ENCODE measurements at places on chromosomes 5 and 9.

GRCh38 chr5:32572778-32573480 is 12.4 kb upstream of the SUB1 start:
- DNase-seq = no peak

GRCh38 chr5:169881702-169882303 is 98.5 kb downstream of the INSYN2B start:
- DNase-seq = peak; percentile 11

GRCh38 chr9:128684325-128685199 is 4.5 kb upstream of the SET start:
- DNase-seq = peak; percentile 76

DNA sequence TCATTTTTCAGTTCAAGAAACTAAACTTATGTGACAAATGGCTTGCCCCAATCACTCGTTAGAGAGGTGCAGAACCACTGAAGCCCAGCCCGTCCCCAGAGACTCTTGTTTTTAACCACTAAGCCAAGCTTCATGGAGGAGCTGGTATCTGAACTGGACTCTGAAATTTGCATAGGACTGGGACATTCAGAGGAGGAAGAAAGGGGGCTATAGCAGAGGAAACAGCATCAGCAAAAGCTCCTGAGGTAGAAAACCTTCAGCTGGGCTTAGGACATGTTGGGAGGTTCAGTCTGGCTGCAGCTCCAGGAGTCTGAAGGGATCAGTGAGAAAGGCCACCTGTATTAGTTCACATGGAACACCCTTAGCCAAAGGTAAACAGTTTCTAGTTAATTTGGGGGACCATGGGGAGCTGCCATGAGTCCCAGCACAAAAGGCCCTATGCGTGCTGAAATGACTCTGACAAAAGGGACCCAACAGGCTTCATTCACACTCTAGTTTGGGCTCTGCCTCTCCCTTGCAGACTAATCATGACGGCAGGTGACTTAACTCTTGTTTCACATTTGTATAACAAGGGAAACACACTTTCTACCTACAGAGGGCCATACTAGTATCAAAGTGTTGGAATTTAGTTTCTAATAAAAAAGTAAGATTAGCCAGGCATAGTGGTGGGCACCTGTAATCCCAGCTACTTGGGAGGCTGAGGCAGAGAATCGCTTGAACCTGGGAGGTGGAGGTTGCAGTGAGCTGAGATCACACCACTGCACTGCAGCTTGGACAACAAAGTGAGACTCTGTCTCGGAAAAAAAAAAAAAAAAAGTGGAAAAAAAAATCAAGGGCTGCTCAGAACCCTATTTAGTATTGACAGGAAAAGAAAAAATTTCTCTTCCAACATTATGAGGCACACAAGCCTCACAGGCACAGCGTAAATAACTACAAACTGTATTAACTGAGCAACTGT is 10.2 kb downstream of the FBXO10 start:
- DNase-seq = no peak

GRCh38 chr9:105950448-105950847 is 256.1 kb downstream of the TMEM38B start:
- DNase-seq = no peak

GRCh38 chr9:129858167-129858962 is 23.1 kb downstream of the USP20 start:
- DNase-seq = no peak

- DNase-seq = no peak
Observed at GRCh38 chr5:72110394-72111013, 3.2 kb downstream of the MAP1B start.

- no peak for DNase-seq
Observed at GRCh38 chr9:127531676-127532075, 80.4 kb downstream of the LRSAM1 start.

DNA sequence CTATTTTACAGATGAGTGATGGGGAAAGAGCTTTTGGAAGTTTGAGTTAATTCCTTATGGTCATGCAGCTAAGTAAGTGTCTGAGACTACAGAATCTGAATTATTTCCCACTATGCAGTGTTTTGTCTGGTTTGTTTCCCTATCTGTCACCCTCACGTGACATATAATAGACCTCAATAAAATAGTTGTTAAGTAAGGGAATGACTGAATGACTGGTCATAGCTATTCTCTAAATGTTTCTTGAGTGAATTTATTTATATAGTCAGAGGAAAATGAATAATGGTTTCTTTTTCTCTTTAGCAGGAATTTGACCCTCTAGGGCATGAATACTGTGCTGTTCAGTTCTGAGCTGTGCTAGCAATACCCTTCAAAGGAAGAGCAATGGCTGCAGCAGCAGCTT is 10.3 kb downstream of the TRIM32 start:
- DNase-seq = peak; percentile 77

- peak; percentile 55 for DNase-seq
Observed at GRCh38 chr9:6907772-6908381, 150.1 kb downstream of the KDM4C start.

DNA sequence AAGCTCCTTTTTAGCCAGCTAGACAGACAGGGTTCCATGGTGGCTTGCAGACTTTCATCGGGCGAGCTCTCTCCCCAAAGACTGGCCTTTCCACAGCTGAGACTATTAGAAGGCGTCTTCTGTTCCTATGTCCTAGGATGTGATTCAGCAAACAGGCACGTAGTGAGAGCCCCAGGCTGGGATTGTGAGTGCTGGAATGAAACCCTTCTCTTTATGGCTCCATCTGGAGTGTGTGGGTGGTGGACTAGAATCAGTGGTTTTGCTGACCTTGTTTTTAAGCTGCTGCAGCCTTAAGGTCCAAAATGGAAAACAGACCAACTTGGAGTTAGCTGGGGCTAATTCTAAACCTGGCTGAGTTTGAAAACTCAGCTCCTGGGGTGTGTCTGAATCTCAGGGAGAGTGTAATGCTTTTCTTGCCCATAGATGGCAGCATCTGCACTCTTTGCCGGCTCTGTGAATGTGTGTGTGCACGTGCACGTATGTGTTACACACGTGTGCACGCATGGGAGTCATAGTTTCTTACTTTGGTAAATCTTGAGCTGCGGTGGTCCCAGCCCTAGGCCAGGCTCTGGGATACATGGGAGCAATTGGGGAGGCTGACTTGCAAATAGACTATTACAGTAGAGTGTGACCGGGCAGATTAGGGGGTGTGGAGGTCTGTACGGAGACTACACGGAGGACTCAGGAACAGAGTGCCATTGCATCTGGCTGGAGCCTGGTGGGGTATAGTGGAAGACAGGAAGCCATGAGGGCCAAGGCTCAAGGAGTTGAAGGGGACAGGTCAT is 10.7 kb downstream of the GSN start:
- DNase-seq = peak; percentile 99

- DNase-seq = no peak
Observed at GRCh38 chr9:31702957-31703356, 681.5 kb upstream of the ACO1 start.

GRCh38 chr9:116318468-116319374 is 165.1 kb downstream of the PAPPA start:
- peak; percentile 84 for DNase-seq

GRCh38 chr5:151720215-151720614 is 33.5 kb upstream of the SPARC start:
- DNase-seq = no peak

DNA sequence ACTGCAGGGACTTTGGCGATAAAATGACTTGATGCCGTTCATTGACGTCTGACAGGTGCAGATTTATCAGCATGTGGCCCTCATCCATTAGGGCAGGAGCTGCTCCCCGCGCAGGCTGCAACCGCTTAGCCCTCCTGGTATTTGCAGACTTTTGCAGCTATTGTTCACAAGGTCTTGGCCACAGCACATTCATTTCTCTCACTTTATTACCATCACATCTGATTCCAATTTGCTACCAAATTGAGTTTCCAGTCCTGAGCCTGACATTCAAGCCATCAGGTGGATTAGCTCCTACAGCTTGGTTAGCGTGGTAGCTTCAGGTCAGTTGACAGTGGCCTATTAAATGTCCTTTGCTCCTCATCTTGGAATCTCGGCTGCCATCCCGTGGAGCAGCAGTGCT is 299.2 kb downstream of the CD180 start:
- no peak for DNase-seq

DNA sequence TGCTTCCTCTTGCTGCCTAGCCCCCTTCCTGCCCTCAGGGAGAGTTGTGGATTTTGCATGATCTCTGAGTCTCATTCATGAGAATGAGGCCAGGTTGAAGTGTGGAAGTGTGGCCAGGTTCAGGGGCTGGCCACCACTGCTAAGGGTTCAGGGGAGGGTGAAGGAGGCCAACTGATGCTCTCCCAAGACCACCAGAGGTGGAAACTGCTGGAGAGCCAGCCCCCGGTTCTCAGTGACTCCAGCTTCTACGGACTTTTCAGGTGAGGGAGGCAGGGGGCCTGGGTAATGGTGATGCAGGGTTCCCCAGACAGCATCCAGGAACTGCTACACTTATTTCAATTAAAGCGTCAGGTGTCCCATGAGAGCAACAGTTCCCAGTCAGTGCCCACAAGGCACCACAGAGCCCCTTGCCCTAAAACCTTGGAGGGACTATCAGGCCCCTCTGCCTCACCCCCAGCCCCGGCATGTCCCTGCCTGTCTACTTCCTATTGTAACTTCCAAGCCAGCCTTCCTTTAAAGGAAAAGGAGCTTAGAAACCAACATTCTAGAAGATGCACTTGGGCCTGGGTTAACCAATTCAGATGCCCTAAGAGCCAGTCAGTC is 50.1 kb downstream of the AMBP start:
- no peak for DNase-seq

DNA sequence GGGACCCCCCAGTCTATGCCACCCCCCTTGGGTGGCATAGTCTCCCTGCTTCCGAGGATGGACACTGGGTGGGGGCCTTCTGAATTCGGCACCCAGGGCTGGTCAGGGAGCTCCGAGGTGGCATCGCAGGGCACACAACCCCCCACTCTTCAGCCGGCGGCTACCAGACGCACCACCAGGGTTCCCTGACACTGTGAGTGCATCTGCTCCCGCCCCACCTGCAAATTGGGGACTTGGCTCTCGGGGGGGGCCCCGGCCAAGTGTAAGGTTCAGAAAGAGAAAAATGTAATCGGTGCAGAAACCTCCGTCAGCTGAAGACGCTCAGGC is 12.7 kb upstream of the QSOX2 start:
- DNase-seq = no peak

GRCh38 chr5:7978114-7978513 is 109.2 kb downstream of the MTRR start:
- DNase-seq = no peak
